Stimulated activated CD4-positive, alpha-beta T cell treated with anti-CD3 and anti-CD28 coated beads, Interleukin-2, amount 100 ng/mL, for 24 hours (primary cell): ENCODE measurements at places on chromosomes 5 and 9.

GRCh38 chr5:168908207-168908606 is 329.0 kb upstream of the PANK3 start:
- no peak for DNase-seq

GRCh38 chr5:40494631-40495236 is 185.0 kb upstream of the PTGER4 start:
- no peak for DNase-seq

DNA sequence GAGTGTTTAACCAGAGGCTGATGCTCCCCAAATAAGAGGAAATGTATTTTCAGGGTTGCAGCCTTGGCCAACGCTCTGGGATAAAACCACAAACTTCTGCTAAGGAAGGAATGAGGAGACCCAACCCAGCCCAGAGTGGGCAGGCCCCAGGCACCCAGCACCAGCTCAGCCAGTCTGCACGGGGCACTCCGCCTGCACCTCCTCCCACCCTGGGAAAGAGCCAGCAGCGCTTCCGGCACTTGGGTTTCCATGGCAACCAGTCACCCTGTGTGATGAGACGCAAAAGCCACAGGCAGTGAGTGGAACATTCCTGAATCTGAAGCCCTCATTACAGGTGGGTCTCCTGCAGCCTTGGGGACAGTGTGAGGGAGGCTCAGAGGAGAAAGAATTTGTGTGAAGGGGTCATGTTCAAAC is 85.2 kb upstream of the ZBTB43 start:
- DNase-seq, result peak; percentile 80

DNA sequence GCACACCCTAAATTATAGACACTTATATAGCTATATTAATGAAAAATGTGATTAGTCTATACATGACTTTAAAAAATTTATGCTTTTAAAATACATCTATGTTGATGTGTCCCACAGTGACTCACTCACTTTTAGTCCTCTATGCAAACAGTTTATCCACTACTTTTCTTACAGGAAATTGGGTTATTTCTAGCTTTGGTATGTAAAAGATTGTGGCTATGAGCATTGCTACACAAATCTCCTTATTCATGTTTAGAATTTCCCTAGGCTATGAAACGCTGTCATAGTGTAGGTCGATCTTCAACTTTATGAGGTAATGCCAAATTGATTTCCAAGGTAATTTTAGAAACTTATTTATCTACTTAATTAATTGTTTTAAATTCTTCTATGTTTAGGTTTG is 687.4 kb downstream of the PRR16 start:
- DNase-seq, result no peak

DNA sequence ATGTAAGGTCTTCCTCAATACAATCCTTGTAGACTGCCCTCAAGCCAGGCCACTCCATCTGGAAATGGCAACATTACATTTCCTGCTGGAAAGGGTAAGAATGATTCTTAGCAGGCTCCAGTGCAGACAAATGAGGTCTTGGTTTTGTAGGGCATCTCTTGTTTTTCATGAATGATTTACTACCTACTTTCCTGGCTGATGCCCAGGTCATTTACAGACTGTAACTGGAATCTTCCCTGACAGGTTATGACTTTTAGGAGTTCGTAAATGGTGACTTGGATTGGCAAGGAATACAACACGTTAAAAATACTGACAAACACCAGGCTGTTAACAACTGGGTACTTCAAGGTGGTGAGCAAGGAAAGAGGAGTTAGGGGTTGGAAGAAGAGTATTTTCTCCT is 510.5 kb upstream of the TNC start:
- DNase-seq, result no peak

DNA sequence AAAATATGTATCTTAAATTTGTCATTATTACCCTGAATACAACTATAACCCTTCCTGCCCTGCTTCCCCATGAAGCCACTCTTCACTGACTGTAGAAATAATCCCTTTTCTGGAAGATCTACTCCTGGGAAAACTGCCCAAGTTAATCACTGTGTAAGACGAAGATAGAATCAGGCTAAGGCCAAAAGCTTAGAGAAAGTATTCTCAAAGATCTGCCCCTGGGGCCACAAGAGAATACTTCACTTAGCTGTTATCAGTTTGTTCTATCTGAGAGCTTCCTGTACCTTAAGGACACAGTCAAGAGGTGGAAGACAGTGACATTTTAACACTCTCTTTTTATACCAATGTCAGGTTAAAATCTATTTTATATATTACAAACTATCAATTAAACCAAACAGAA is 33.8 kb downstream of the RNF145 start:
- DNase-seq, result no peak

DNA sequence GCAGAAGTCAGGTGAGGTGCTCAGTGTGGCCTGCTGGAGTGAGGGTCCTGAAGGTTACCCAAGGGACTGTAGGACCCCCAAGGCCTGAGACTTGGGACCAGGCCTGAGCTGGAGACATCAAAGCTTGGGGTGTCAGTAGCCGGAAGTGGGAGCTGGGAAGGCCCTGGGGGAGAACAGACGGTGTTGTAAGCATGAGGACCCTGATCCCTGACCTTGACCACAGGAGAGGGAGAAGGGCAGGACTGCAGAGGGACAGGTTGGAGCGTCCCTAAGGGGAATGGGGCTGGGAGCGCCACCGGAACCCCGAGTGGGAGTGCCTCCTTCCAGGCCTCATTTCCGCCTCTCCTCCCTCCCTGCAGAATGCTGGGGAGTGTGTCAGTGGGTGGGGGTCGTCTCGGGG is 533 bp downstream of the TTC16 start:
- no peak for DNase-seq

- no peak for DNase-seq
Observed at GRCh38 chr9:90834828-90835595, 33.4 kb downstream of the SYK start.

DNA sequence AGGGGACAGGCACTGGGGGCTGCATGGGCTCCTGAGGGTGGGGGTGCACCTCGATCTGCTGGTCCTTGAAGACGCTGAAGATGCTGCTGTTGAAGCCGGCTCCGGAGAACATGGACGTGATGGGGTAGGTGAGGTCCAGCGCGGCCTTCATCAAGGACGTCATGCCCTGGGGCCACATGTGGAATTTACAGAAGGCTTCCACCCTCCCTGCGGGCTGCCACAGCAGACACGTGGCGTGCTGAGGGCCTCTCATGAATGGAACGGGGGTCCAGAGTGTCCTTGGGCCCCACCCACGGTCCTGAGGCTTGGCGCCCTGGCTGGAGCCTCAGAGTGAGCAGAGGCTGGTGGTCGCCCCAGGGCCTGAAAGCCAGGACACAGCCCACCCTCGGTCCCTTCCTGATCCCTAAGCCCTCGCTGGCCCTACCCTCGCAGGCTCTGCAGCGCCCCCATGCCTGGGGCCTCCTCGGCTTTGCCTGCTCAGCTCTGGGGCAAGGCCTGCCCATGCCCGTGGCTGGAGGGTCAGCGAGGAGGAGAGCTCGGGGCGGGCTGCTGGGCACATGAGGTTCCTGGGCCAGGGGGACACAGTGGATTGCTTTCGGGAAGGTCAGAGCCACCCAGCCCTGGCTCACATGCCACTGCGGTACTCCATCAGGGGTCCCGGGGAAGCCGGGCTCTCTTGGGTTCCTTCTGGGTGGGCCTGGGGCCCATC is 5.3 kb upstream of the NSMF start:
- no peak for DNase-seq

GRCh38 chr5:177097016-177097985 is 10.6 kb downstream of the FGFR4 start:
- no peak for DNase-seq

DNA sequence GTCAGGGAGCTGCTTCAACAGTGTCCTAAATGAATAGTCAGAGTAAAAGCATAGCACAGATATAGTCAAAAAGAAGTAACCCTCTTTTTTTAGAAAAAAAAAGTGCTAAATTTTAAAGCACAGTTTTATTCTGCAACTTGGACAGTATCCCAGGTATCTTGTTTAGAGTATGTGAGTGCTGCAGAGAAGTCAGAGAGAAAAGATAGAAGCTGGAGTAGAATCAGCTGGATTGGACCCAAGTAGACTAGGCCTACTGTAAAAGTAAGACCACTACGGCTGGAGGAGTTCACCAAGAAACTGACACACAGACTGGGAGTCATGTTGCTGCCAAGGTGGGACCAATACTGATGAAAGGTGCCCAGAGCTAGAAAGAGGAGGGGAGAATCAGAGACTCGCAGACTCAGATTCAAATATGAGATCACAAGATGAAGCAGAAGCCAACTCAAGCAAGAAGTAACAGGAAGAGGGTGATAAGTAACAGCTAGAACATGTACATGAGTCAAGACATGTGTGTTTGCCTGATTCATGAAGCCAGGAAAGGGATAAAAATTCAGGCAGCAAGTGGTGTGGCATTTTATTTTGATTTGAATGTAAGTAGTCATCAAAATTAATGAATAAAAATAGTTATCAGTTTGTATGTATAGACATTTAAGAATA is 25.6 kb upstream of the TUSC1 start:
- no peak for DNase-seq

DNA sequence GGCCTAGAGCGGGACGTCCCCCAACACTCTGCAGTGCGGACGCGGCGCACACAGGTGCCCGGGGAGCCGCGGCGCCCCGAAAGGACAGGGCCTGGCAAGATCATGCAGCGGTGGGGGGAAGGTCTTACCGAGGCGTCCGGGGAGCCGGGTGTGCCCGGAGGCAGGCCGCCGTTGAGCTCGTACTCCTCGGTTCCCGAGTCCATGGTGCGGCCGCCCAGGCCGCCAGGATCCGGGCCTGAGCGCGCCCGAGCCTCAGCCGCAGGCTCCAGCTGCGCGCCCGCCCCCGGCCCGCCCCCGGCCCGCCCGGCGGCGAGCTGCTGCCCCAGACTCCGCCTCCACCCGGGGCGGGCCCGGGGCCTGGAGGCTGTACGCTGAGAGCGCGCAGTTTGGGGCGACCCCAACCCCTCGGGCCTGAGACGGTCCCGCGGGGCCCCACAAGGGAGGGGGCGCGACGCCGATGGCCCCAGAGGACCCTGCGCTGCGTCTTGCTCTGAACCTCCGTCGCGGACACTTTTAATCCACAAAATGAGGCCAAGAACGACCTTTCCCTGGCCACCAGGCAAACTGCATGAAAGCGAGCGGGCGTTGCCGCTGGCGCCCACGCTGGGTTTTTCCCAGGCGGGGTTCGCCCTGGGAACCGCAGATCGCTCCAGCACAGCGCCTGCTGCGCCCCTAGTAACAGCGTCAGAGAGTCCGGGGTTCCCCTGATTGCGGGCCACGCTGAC is at the start of gene NINJ1:
Gene NINJ1 (minus strand): TSS at position 237 of the 725 bp plus-strand sequence. CDS start 34 bp downstream, at position 203.
- peak; percentile 86 for DNase-seq

- DNase-seq, result no peak
Observed at GRCh38 chr5:104126980-104127379, 564.4 kb upstream of the NUDT12 start.

- no peak for DNase-seq
Observed at GRCh38 chr5:96649251-96649662, 12.9 kb upstream of the CAST start.

- no peak for DNase-seq
Observed at GRCh38 chr5:56429110-56429561, 196.0 kb upstream of the ANKRD55 start.

- DNase-seq, result no peak
Observed at GRCh38 chr9:68798423-68798822, 93.4 kb downstream of the PIP5K1B start.

GRCh38 chr9:74037274-74037673 is 459.9 kb upstream of the RORB start:
- DNase-seq, result no peak

GRCh38 chr5:178207183-178207916 is 3.0 kb downstream of the HNRNPAB start:
- DNase-seq, result no peak

DNA sequence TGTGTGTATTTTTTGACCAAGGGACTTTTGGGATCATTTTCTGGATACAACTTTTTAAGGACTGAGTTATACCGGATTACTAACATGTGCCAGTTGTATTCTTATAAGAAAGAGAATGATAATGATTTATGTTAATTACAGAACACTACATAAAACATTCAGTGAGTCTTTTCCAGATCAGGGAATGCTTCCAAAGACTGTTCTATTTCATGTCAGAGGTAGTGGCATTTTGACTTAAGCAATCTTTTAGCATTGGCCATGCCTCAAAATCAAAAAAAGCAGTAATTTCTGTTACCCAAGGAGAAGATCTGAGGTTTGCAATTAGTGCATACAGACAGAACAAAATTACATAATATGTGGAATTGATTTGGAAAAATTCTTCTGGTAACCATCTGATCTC is 413.0 kb upstream of the CDH9 start:
- no peak for DNase-seq

DNA sequence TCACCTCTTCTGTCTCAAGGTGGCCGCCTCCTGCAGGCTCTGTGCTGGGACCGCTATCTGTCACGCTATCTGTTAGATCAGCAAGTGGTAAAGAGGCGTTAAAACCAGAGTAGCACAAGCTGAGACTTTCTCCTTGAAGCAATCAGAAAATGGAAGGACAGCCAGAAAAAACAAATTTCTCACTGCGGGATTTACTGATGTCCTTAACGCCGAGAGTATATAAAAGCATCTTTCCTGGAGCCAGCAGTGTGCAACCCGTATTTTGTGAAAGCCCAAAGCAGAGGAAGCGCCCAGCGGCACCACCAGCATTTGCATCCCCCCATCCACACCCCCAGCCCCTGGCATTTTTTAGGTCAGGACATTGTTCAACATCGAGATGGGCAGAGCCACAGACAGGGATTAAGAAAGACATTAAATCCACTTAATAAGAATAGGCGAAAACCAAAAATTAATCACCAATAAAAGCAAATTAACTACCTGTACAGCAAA is 48.6 kb downstream of the DUSP1 start:
- no peak for DNase-seq

GRCh38 chr9:133597316-133597957 is 11.8 kb downstream of the FAM163B start:
- no peak for DNase-seq

- no peak for DNase-seq
Observed at GRCh38 chr9:95084254-95084934, 233.1 kb downstream of the FANCC start.

DNA sequence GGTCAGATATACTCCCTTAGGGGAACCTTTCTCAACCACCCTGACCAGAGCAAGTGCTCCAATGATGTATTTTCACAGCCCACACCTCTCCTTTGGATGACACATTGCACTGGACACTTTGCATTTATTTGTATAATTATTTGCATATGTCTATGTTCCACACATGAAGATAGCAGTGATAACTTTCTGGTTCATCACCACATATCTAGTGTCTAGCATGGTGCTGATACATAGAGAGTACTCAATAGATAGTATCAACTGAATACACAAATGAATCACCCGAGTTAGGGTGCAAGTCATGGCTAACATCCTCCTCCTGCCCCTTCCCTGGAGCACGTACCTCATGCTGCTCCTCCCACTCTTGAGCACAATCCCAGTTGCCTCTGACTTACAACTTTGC is 617.6 kb downstream of the EBF1 start:
- no peak for DNase-seq

GRCh38 chr9:25964239-25964638 is 286.0 kb upstream of the TUSC1 start:
- DNase-seq, result no peak

DNA sequence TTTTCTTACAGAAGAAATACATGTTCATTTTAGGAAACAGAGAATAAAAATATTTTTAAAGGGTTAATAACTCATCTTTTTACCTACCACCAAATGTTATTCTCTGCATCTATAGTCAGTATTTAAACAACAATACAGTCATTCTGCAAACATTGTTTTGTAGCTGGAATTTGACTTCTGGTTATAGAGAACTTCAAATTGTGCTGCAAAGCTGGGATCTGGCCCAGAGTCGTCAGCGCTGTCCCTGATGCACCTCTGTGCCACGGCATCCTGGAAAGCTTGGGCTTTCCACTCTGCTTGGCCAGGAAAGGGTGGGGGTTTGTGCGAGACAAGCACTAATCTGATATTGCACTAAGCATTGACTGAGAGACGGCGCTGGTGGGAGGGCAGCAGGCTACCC is 5.0 kb upstream of the GFPT2 start:
- no peak for DNase-seq

GRCh38 chr5:1380011-1380817 is 35.3 kb upstream of the CLPTM1L start:
- peak; percentile 65 for DNase-seq
